ENCODE measurements at places on chromosomes 2 and 18.
A peak's percentile ranks its signal among the peaks of the same experiment; 100 is the strongest.

DNA sequence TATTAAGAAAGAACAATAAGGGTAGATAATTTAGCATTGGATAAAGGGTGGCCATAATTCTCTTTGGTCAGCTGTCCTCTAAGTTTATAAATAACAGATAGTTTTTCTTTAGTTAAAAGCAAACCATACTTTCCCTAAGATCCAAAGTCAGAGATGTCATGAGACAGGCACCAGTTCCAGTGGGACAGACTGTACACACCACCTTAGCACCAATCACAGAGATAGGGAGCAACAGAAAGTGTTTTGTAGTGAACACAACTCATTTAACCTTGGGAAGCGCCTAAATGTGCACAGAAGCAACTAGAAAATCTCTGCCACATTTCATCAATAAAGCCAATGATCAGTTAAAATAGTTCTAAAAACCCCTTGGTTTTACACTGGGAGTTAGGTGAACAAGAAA lies 186.8 kb upstream of the SMAD7 start:
- DNase-seq, result no peak

DNA sequence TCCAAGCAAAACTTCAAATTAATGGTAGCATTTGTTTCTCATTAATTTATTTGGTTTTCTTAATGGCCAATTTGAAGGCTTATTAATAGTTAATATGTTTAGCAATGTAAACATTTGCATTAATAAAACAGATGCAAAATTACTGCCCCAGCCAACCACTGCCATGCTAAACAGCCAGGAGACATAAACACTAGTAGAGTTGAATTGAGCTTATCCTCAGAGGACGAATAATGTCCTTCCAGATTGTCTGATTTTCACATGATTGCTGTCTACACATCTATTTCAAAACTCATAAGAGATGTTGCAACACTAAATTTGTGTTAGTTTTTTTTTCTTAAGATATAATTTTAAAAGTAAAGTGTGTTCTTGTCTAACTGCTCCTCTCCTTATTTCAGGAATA lies 128.5 kb downstream of the DCC start:
- DNase-seq, result no peak

- DNase-seq, result no peak
These were observed 126.2 kb upstream of the CAPN13 start for GRCh38 chr2:30933496-30933895.

- DNase-seq, result no peak
These were observed 56.2 kb downstream of the ALPK2 start for GRCh38 chr18:58572680-58573079.

- no peak for DNase-seq
These were observed 115.4 kb downstream of the GORASP2 start for GRCh38 chr2:171044416-171044815.

DNA sequence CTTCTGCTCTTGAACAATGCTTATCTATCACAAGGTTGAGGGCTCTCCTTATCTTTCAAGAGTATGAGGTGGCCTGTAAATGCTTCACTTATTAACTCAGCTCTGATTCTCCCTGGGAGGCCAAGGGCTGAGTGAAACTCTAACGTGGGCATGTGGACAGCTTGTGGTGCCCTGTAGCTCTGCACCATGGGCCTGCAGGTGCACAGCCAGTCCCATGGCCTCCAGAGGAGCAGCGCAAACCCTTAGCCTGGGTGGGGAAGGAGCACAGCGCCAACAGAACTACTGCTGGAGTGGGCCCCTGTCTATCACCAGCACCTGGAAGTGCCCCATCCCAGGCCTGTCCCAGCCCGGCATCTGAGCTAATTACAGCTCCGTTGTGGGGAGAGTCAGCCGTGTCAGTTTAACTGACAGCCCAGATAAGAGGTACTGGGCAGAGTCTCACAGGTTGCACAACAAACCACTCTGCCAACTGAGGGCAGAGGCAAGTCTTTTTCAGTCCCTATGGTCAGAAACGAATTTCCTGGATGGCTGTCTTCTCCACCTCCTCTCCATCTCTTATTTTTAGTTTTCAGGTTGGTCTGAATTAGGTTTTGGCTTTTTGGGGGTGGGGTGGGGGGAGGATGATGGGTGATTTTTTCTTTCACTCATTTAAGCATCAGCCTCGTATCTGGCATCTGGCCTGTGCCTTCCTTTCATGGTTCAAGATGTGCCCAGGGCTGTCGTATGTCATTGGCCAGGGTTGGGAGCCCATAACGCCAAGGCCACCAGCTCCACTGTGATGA lies 219.5 kb downstream of the BCL2 start:
- no peak for DNase-seq

DNA sequence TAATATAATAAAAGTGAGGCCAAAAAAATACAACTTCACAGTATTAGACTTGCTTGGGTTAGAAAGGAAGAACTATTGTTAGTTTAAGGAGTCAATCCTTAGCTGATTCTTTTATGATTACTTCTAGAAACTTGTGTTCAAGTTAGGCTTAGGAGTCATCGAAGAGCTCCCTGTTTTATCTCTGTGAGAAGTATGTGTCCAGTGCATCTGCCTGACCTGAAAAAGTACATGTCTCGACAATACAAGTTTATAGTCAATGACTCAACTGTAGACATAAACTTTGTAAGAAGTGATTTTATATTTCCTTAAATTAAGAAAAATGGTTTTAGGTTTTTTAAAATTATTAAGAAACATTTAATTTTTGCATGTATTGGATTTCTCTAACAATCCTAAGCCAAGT lies 571.2 kb downstream of the ZEB2 start:
- DNase-seq, result no peak

GRCh38 chr2:176163672-176164056 lies 6.6 kb downstream of the HOXD3 start:
- DNase-seq, result no peak

GRCh38 chr2:60886991-60887390 lies 5.6 kb downstream of the REL start:
- DNase-seq, result no peak

- no peak for DNase-seq
These were observed 35.1 kb upstream of the VPS54 start for GRCh38 chr2:64054161-64054915.

DNA sequence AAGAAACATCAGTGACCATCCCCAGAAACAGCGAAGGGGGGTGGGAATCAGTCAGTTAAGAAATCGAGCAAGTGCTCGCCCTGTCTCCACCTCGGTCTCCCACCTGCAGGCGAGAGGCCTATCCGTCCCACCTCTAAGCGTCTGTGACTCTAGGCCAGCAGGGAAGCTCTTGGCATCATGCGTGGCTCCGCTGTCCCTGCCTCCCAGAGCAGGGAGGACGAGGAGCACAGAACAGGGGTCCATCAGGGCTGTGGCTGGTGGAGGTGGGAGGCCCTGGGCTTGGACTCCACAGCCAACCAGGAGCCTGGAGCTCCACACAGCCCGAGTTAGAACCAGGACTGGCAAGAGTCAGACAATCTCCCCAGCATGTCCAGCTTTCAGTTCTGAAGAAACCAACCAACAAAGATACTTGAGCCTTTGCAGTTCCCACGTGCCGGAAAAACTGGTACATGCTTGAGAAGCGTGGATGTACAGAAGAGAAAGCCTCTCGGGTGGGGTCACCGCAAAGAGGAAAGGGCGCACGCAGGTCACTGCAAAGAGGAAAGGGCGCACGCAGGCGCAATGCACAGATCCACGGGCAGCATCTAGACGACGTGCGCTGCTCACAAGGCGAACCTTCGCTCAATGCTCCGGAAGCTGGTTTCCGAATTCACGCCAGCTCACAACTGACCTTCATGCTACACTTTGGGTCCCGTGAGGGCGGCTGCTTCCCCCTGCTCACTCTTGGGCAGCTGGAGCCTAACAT lies 104.5 kb upstream of the ALKAL2 start:
- DNase-seq, result no peak

GRCh38 chr2:166464187-166464586 lies 29.9 kb downstream of the SCN7A start:
- DNase-seq, result no peak

GRCh38 chr2:132776287-132776686 lies 106.3 kb upstream of the LYPD1 start:
- DNase-seq, result no peak

- no peak for DNase-seq
These were observed 56.0 kb downstream of the HDAC4 start for GRCh38 chr2:239344857-239345216.

DNA sequence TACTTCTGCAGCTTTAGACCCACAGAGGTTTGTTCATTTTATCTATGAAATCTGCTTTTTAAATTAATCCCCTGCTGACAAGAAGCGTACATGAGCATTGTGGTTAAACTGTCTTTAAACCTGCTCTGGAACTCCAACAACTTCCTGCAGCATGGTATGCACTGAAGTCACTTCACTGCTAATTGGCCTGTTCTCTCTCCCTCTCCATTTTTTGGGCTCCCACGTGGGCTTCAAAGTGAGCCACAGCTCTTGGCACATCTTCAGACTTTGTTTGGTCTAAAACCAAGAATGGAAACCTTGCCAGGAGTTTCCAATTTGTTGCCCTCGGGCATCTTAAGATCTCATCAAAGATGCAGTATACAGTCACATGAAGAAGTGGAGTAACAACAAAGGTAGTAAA lies 311.4 kb downstream of the LRRTM1 start:
- no peak for DNase-seq

DNA sequence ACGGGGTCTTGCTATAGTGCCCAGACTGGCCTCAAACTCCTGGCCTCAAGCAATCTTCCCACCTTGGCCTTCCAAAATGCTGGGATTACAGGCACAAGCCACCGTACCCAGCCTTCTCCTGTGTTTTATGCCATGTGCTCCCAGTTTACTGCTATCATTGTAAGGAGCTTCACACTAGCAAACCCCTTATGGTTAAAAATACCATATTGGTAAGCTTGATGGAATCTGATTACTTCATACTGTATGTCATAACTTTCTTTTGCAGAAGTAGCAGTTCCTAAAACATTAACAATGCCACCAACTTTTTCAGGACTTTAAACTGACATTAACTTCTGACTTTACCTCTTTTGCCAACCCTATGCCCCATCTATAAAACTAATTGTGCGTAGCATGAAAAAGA lies 36.2 kb downstream of the HAT1 start:
- no peak for DNase-seq

DNA sequence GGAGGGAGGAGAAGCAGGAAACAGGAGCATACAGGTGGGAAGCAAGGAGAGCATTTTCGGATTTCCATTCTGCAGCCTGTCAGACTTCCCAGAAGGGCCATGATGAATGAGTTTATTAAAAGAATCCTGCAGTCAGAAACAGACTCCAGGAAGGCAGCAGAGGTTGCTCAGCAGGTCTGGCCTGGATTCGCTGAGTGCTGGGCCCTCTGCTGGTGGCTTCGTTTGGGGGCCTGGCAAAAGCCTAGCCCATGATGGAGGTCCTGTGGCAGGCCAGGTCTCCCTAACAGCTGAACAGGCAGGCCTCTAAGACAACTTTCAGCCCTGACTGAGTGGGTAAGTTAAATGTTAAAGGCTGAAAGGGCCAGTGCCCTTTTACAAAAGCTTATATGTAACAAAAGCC lies 108.2 kb upstream of the CAPN13 start:
- DNase-seq, result no peak

DNA sequence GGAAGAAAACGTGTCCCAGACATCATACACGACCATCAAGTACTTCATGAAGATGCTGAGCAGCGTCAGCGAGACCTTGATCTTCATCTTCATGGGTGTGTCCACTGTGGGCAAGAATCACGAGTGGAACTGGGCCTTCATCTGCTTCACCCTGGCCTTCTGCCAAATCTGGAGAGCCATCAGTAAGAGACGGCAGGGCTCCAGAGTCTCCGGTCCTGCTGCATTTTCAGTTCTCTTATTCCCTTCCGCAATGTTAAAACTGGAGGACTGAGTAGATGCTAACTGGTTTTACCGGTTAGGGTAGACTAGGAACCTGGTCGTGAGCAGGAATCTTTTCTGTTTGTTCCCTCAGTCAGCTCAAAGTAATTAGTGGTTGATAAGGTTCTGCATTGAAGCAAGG lies 32.3 kb downstream of the SLC9A4 start:
- peak; percentile 48 for DNase-seq

GRCh38 chr2:72133721-72134407 lies 13.8 kb downstream of the CYP26B1 start:
- DNase-seq, result no peak

DNA sequence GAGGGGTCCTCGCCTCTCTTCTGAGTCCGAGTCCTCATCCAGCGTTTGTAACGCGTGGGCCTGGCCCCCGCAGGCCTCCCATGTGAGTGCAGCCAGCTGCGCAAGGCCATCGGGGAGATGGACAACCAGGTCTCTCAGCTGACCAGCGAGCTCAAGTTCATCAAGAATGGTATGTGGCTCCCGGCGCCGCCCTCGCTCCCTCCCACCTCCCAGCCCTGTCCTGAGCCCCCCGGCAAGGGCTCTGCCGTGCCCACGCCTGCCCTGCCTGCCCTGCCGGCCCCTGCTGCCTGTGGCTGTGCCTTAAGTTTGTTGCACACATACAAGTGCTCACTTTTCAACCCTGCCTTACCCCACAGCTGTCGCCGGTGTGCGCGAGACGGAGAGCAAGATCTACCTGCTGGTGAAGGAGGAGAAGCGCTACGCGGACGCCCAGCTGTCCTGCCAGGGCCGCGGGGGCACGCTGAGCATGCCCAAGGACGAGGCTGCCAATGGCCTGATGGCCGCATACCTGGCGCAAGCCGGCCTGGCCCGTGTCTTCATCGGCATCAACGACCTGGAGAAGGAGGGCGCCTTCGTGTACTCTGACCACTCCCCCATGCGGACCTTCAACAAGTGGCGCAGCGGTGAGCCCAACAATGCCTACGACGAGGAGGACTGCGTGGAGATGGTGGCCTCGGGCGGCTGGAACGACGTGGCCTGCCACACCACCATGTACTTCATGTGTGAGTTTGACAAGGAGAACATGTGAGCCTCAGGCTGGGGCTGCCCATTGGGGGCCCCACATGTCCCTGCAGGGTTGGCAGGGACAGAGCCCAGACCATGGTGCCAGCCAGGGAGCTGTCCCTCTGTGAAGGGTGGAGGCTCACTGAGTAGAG lies 14.4 kb upstream of the ALLC start:
- no peak for DNase-seq

GRCh38 chr18:39326772-39327171 lies 1761.2 kb upstream of the CELF4 start:
- no peak for DNase-seq

GRCh38 chr18:1383465-1383864 lies 478.8 kb downstream of the ADCYAP1 start:
- no peak for DNase-seq

DNA sequence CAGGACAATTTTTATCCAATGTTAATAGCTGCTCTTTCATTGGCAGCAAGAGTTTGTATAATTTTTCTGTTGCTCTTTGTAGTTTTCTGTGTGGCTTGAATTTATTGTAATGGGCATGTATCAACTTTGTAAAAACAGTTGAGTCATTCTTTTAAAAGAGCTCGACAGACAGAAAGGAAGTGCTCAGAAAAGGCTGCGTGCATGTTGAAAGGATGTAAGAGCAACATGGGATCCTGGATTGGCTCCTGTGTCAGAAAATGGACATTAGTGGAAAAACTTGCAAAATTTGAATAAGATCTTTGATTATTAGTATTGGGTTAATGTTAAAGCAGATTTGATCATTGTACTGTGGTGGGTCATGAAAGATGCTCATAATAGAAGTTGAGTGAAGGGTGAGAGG lies 93.3 kb upstream of the CDC42EP3 start:
- no peak for DNase-seq

GRCh38 chr18:72965616-72966015 lies 97.8 kb upstream of the NETO1 start:
- no peak for DNase-seq
